ENCODE measurements at places on chromosomes 1 and 21.

GRCh38 chr1:215321802-215322201 is 239.3 kb downstream of the KCNK2 start:
- DNase-seq, result no peak

DNA sequence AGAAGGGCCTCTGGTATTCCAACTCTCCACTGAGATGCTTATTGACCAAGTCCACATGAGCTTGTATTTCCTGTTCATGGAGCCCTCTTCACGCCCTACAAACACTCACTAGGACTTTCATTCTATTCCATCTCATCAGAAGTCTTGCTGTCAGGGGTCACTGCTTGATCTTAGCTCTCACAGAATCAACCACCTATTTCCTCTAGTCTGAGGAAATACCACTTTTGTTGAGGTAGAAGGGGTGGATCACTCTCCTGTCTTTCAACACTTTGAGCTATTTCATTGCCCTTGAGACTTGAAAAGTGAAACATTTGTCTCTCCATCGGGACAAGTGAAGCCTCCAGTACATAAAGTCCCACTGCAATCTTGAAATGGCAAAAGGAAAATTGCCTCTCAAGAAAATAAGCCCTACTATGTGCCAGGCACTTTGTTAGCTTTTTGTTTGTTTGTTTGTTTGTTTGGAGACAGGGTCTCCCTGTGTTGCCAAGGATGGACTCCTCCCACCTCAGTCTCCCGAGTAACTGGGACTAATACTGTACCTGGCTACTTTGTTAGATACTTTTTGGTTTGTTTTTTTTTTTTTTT is 19.8 kb upstream of the FAM110D start:
- DNase-seq, result no peak

DNA sequence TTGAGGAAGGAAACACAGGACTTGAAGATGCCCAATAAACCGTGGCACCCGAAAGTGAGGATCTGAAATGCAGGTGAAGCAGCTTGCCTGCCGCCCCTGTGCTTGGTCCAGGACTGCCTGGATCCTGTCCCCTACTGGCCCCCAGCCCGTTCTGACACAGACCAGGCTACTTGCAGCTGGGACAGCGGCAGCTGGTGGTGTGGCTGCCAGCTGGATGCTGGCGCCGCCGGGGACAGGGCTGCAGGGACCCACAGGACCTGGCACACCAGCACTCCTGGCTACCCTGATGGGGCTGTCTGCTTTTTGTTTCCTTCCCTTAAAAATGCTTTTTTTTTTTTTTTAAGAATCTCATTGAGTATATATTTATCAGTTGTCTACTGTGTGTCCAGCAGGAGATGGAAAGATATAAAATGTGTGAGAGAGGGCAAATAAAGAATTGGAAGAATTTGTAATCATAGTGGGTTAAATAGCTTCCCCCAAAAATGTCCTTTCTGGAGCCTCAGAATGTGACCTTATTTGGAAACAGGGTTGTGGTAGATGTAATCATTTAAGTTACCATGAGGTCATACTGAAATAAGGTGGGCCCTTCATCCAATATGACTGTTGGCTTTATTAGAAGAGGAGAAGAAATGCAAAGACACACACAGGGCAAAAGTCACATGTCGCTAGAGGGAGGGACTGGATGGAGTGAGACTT is 165.6 kb downstream of the DSCAM start:
- DNase-seq, result no peak

DNA sequence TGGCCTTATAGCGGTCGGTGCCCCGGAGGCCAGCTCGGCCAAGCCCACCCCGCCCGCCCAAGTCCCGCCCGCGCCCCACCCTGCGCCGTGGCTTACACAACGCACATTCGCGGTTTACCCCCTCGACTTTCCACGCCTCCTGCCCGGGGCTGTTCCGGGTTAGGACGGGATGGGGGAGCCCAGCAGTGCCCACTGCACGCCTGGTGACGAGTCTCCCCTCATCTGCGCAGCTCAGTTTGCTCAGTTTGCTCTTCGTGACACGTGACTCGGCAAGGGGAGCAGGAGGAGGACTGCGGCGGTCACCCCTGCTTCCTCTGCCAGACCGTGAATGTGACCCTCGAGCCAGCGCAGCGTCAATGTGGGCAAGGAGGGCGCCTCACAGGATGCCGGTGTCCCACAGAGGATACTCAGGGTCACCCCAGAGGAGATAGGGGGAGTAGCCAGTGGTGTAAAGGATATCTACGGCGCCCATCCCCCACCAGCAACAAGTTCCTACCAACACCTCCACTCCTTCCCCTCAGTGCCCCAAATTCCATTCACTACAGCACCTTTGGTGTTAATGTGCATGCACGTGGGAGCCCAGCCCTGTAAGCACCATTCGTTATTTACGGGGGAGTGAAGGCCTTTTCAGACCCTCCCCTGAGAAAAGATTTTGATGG is 350 bp upstream of the S100A6 start:
- DNase-seq, result no peak

DNA sequence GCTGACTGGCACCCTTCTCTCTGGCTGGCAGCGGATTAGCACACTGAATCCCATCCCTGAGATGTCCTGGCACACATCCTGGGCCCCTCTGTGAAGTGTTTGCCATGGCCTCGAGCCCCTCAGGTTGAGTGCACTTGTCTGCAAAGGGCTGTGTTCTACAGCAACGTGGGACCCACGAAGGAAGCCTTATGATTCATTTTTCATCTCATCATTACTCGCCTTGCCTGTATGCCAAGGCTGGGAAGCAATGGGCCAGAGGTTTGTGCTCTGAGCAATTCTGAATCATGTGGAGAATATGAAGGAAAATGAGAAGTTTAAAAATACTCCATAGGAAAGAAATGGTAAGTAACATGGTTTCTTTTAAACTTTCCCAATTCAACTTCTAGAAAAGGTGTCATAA is 124.8 kb upstream of the LMO4 start:
- no peak for DNase-seq

DNA sequence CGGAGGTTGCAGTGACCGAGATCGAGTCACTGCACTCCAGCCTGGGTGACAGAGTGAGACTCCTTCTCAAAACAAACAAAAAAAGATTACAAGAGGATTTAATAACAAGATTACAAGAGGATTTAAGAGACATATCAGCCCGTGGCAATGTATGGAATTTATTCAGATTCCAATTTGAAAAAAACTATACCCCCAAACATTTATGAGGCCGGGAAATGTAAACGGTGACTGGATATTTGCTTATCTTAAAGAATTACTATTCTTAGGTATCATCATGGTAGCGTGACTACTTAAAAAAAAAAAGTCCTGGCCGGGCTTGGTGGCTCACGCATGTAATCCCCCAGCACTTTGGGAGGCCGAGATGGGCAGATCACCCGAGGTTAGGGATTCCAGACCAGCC is 21.2 kb upstream of the ELK4 start:
- DNase-seq, result no peak

- DNase-seq, result no peak
Observed at GRCh38 chr1:228120351-228120750, 11.3 kb upstream of the MRPL55 start.

DNA sequence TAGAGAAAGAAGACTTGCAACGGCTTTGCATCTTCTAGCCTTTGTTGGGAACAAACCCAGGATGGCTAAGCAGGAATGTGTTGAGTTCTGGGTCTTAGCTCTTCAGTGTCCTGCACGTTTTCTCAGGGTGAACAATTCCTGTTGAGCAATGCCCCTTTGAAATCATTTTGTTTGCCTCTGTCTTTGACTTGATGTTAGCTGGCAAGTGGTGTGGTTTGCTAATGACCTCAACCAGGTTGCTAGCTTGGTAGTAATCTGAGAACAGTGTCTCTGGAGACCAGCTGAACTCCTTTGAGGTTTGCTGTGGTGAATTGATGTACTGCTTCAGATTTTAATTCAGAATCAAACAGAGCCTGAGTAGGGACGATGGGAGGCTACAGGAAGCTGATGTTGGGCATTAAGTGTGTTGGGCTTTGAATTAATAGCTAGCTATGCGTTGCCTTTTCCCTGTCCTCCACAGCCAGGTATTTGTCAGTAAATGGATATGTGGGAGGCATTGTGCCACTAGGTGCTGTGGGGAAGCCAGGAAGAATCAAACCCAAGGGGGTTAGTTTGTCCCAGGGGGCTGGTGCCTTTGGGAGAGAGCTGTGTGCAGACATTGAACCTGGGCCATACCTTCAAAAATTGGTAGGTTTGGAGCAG is 23.3 kb upstream of the SRSF10 start:
- no peak for DNase-seq

DNA sequence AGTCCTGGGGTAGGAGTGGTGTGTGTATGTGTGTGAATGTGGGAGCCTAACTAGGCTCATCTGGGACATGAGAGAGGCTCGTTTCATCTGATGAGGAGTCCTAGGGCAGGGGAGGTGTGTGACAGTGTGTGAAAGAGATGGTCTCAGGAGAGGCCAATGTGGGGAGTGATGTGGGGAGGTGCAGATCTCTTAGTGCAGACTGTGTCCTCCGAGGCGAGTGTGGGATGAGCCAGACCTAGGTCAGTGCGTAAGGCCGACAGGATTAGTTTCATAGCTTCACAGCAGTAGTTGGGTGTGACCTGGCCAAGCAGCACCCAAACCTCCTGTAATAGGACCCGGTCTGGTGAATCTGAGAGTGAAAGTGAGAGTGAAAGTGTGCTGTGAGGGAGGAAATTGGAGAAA is 94.7 kb downstream of the LIPI start:
- DNase-seq, result no peak

DNA sequence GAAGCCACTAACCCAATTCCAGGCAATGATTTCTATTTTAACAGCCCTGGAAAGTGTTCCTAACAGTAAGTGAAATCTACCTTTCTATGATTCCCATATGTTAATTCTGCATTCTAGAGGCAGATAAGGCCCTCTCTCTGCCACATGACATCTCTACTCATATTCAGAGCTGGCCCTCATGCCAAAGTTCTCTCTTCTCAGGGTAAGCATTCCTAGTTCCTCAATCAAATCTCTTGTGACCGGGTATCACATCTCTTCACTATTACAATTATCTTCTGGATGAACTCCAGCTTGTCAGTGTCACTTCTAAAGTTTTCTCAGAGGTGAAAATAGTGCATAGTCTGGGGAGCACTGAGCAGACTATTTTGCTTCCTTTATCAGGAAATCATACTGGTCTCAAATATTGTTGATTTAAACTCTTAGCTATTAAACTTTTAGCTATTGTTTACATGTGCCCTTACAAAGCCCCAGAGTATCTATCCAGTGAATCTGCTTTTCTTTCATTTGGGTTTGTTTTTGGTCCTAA is 66.4 kb upstream of the TNFSF18 start:
- DNase-seq, result no peak

Data from WTC11 (cell line).